ENCODE measurements at places on chromosomes 12 and 14.

DNA sequence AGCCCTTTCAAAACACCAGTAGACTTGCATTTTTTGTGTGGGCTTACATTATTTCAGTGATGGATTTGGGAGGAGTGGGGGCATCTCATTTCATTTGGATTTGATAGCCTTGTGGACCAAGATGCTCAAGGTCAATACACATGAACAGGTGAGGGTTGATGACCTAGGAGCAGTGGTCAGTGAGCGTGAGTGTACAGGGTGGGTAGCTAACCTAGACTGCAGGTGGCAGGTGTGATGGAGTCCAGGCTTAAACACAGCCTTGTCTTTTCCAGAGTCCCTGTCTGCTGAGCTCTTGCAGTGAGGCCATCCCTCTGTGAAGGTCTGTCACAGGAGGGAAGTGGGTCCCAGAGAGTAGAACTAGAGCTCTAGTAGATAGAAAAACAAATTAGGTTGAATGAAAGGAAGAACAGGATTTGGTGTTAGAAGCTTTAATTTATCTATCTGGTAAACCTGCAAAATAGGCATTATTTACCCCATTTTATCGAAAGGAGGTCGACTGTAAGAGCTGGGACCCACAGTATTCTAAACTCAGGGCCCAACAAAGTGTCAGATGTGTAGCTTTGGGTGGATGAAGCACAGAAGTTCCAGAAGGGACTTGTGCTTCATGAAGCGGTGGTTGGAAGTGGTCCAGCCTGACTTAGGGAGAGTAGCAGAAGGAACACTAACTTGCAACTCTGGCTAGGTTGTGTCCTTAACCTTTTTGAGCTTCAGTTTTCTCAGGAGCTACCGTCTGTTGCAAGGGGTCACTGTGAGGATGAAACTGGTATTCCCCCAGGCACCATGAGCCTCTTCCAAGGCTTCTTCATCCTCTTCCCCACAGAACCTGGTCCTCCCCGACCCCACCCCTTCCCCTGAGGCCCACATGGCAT is 18.2 kb downstream of the RPS6KL1 start:
- no peak for DNase-seq

DNA sequence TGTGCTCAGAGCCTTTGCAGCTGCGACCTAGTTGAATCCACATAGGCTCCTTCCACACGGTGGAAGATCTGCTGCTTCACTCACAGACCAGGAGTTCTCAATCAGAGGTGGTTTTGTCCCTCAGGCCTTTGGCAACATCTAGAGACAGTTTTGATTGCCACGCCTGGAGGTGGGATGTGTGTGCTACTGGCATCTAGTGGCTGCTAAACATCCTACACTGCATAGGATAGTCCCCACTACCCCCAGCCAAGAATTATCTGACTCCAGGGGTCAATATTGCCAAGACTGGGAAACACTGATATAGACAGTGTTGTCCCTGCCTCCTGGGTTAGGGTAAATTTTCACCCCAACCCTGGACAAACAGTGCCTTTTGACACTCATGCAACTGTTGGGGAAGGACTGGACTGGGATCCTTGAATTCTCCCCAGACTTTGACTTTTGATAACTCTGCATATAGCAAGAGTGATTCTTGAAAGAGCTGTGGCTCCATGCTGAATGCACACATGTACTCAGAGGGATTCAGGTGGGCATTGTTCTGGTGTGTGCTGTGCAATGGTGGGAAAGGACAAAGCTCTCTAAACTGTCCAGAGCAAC is 39.8 kb downstream of the BAZ2A start:
- no peak for DNase-seq

DNA sequence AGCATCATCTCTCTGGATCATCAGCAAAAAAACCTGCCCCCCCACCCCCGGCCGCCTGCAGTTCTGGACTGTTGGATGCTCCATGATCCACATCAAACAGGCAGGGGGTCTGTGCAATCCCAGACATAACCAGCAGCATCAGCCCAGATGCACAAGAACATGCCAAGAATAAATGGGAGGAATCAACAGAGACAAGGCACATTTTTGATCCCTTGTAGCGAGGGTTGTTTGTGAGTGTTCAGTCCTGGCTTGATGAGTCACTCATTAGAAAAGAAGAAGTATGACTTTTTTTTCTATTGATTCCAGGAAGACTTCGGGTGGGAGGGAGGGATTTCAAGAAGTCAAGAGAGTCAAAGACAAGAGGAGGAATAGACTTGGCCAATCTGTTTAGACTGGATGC is 244.2 kb downstream of the KSR2 start:
- DNase-seq: no peak

GRCh38 chr12:49865109-49865781 is 22.3 kb upstream of the BCDIN3D start:
- no peak for DNase-seq

- no peak for DNase-seq
Measured at GRCh38 chr12:81015510-81015909, 62.4 kb upstream of the ACSS3 start.
